Stimulated activated CD4-positive, alpha-beta T cell treated with anti-CD3 and anti-CD28 coated beads, Interleukin-1b, Interleukin-23, amount 100 ng/mL, for 24 hours (primary cell): ENCODE measurements at places on chromosomes 12 and 14.
A peak's percentile ranks its signal among the peaks of the same experiment; 100 is the strongest.

DNA sequence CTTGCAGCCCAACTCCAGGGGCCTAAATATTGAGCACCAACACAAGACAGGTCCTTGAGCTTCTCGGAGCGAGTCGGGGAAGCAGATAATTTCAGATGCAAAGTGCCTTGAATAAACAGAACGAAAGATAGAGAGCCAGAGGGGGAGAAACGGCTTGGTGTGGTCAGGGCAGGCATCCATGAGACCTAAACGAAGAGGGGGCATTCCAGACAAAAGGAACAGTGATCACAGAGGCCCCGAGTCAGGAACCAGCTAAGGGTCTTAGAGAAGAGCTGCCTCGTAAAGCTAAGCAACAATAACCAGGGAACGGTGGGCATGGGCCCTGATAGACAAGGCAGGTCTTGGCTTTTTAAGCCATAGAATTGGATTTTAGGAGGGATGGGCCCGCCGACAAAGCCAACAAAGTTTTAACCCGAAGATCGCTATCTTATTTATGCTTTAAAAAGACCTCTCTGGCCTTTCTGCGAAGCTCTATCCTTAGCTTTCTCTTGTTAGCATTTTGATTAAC lies 421 bp upstream of the ACADS start:
- DNase-seq, result no peak

GRCh38 chr14:80695869-80696268 lies 245.7 kb downstream of the CEP128 start:
- no peak for DNase-seq

- DNase-seq, result no peak
Observed at GRCh38 chr14:89454996-89455395, 38.0 kb upstream of the FOXN3 start.

DNA sequence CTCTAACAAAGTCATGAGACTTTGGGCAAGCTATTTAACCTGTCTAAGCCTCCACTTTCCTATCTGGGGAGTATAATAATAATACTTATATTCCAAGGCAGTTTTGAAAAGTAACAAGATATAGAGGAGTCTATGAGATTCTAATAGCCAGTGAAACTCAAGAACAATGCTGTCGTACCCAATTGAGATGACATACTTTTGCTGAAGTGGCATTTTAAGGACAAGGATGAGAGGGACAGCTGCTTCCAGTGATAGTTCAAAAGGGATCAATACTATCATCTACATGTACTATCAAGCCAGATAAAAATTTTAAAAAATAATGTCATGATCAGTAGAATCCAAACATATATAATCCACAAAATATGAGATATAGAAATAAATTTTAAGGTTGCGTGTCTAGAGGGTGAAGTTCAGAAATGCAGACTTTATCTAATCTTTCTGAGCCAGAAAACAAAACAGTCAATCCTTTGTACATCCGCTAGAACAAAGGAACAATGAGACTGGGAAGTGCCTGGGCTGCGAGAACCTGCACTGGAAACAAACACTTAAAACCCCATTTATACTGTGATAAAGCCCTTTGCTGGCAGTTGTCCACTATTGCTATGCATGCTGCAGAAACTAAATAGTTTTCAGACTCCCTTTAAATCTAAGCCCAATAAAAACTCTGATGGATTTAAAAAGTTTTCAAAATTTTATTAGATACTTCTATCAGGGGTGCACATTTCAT lies 38.6 kb downstream of the PTPRB start:
- no peak for DNase-seq

GRCh38 chr14:49892301-49892635 lies 614 bp upstream of the ARF6 start:
- DNase-seq, result peak; percentile 28

DNA sequence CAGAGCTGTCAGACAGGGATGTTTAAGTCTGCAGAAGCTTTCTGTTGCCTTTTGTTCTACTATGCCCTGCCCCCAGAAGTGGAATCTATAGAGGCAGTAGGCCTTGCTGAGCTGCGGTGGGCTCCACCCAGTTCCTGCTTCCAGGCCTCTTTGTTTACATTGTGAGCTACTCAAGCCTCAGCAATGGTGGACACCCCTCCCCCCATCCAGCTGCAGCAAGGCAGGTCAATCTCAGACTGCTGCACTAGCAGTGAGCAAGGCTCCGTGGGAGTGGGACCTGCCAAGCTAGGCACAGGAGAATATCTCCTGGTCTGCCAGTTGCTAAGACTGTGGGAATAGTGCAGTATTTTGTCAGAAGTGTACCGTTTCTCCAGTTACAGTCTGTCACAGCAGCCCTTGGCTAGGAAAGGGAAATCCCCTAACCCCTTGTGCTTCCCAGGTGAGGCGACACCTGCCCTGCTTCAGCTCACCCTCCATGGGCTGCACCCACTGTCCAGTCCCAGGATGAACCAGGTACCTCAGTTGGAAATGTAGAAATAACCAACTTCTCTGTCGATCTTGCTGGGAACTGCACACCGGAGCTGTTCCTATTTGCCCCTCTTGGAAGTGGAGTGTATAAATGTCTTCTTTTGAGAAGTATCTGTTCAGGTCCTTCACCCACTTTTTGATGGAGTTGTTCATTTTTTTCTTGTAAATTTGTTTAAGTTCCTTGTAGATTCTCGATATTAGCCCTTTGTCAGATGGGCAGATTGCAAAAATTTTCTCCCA lies 213.5 kb upstream of the SLC38A2 start:
- no peak for DNase-seq

GRCh38 chr12:57215668-57216013 lies 953 bp upstream of the NXPH4 start:
- DNase-seq, result no peak

GRCh38 chr12:125954362-125954761 lies 889.1 kb downstream of the AACS start:
- no peak for DNase-seq

DNA sequence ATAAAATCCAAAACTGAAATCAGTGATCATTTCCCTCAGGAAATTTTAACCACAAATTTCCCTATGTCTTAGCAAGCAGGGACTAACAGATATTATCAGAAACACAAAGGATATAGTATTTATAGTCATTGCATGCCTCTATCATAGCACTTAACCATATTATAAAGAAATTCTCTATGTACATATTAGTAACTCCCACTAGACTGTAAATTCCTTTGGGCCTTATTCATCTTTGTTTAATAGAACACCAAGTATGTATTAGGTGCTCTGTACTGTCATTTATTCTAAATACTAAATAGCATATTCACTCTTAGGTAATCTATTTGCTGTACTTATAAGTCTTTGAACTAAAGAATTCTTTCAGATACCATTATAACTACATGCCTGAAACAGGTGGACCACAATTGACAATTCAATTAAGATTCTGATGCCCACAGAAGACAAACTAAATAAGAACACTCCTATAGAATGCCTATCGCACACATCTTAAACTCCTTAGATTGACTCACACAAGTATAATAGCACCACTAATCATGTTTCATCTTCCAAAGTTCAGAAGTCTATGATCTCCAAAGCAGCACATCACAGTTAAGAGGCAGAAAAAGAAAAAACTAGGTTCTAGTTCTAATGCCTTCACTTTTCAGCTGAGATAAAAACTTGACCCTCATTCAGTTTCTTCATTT lies 134.1 kb downstream of the FSCB start:
- DNase-seq, result no peak

DNA sequence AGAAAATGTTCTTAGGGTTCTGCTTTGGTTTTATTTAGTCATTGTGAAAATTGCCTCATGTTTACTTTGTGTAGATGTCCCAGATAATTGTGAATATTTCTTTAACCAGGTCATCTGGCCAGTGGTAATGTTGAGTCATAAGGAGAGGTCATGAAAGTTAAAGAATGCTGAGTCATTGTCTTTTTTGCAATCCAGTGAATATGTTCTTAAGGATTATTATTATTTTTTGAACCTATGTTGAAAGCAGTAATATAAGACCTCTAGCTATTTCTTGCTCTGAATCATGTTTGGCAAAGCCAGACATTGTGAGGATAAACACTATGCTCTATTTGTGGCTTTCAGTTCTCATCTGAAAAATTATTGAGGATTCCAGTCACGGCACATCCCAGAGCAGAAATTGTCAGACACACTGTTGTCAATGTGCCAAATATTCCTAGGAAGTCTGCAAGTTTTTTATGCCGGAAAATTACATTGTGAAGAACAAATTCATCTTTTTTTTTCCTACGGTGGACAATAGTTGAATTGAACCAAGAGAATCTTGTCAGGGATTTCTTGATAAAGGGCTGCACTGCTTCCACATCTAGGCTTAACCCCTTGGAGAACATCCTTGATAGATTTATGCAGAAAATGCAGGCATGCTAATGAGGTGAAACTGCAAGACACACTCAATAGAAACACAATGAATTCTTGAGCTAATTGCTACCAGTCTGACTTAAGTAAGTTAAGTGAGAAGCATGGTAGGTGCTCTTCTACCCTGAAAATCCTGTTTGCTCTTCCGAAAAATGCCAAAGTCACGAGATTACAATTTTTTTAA lies 369.6 kb downstream of the ATP23 start:
- DNase-seq, result no peak

GRCh38 chr12:70771581-70771980 lies 134.4 kb upstream of the PTPRB start:
- no peak for DNase-seq

DNA sequence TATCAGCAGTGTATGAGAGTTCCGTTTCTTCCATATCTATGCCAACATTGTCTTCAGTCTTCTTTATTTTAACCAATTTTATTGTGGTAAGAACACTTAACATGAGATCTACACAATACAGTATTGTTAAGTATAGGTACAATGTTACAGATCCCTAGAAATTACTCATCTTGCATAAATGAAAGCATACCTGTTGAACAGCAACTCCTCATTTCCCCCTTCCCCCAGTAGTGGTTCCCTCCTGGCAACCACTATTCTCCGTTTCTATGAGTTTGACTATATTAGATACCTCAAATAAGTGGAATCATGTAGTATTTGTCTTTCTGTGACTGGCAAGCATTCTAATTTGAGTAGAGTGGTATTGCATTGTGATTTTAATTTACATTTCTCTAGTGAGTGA lies 150.5 kb downstream of the CRADD start:
- no peak for DNase-seq

DNA sequence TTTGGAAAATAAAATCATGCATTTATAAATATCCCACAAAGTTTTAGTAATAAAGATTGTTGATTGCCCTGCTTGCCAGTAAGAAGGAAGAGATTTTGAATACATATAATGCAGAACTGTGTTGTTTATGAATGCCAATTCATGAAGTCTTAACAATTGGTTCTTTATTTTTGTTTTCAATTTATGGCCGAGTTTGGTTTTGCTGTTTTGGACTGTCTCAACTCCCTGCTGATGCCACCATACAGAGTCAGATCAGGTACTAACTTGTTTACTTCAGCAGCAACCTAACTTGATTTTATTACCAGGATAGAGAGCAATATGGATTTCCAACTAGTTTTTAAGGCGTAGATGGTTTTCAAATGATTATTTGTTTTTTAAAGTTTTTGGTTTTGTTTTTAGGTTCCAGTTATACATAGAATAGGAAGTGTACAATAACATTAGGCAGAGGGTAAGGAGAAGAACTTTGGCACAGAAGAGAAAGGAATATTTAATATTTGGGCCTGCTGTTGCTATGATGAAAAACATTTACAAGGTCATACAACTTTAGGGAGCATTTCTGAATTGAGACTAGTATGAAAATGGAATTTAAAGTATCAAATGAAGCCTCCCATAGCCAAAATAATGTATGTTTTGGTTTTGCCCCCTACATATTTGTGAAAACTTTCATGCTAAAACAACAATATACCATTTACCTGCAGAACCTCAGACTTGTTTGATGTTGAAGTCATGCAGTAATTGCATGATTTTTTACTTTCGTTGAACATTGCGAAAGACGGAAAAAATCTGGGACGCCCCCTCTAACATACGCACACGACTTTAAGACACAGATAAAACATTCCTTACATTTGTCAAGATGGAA lies 904 bp upstream of the FAM177A1 start:
- DNase-seq, result no peak

DNA sequence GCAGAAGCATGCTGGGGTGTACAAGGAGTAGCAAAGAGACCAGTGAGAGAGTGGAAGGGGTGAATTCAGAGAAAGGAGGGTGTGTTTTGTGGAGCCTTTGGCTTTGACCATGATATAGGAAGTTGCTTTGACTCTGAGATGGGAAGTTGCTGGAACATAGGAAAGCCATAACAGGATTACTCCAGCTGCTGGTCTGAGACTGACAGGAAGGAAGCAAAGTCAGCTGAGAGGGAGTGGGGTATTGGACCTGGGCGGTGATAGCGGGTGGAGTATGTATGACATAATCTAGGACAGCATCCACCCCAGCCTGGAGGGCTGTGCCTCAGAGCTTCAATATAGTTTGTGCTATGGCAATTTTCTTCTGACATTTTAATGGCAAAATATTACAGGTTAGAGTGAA lies 324.4 kb downstream of the PDZRN4 start:
- DNase-seq, result no peak

- no peak for DNase-seq
Observed at GRCh38 chr14:29851397-29851796, 76.2 kb downstream of the PRKD1 start.

DNA sequence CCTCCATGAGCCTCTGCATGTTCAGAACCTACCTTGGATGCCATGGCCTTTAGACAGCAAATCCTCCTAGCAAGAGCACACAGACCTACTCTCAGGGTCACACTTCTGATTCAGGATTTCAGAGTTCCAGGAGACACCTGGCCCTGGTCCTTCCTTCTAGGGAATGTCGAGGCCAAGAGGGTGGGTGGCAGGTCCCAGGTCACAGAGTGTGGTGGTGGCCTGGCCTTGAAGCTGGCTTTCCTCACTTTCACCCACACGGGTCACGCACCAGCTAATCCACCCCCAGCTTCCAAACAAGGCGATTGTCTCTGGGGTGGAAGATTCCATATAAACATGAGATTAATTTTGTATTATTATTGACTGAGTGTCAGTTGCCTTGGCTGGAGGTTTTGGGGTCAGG lies 328.3 kb upstream of the RTL1 start:
- no peak for DNase-seq

- no peak for DNase-seq
Observed at GRCh38 chr12:39875721-39876120, 230.2 kb downstream of the SLC2A13 start.

- DNase-seq, result no peak
Observed at GRCh38 chr14:52730709-52731111, 744 bp downstream of the STYX start.

DNA sequence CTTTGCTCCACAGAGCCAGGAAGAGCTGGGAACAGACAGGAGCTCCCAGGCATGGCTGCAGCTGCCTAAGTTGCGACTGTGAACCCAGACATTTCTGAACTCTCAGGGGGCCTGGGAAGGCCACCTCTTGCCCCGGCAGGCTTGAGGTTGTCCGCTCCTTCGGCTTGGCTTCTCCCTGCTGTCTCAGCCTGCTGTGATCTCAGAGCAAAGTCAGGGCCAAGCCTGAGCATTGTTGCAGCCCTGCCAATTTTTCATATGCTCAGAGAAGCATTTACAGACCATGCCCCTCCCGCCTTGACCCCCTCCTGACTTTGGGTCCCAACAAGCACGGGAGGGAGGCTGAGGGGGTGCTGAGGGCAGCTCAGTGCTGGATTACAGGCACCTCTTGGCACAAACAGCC lies 1439.1 kb upstream of the FLRT2 start:
- no peak for DNase-seq
